Aorta (tissue), 5 donors: ENCODE measurements at places on chromosomes 12 and 14. TPM values are rescaled to one million over a fixed set of nuclear protein-coding genes. Genes with fewer than 3 reads are reported as not detected.

SRP54 gene
- 57.5 TPM for total RNA-seq

NELL2 gene
- 1.1 TPM for total RNA-seq

DNA sequence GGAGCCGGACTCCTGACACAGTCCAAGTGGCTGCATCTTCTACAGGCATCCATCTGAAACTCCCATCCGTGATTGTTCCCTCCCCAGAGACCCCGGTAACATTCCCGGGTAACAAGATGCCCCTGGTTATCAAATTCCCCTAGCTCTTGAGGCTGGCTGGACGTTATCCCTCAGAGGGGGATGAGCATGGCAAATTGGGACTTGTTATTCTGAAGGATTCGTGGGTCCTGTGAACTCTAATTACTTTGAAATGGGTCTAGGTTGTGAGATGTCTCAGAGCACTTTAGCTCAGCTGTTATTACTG is 642 bp upstream of the PAN2 start:
- H3K4me3 ChIP-seq: peak overlapping the region; percentile 55
- no peaks in the 10 kb centered on the region for H3K27me3 ChIP-seq
- H3K4me1 ChIP-seq: no peaks in the 10 kb centered on the region

PPP2R5E gene
- total RNA-seq: 35.5 TPM

- no peak overlapping the region for H3K27ac ChIP-seq
- no peaks in the 10 kb centered on the region for H3K27me3 ChIP-seq
- no peak for DNase-seq
These were observed 51.7 kb downstream of the PLXNC1 start for GRCh38 chr12:94200069-94200468.

DNA sequence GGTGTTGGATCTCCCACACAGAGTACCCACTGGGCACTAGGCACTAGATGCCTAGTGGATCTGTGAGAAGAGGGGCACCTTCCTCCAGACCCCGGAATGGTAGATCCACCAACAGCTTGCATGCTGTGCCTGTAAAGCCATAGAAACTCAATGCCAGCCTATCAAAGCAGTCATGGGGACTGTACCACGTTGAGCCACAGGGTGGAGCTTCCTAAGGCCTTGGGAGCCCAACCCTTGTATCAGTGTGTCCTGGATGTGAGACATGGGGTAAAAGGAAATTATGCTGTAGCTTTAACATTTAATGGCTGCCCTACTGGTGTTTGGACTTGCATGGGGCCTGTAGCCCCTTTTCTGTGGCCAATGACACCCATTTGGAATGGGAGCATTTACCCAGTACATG is 1024.9 kb downstream of the TMEM121 start:
- no peaks in the 10 kb centered on the region for H3K4me1 ChIP-seq
- DNase-seq: no peak
- H3K4me3 ChIP-seq: no peak overlapping the region
- H3K36me3 ChIP-seq: no peaks in the 10 kb centered on the region
- no peak overlapping the region for H3K27ac ChIP-seq

DNA sequence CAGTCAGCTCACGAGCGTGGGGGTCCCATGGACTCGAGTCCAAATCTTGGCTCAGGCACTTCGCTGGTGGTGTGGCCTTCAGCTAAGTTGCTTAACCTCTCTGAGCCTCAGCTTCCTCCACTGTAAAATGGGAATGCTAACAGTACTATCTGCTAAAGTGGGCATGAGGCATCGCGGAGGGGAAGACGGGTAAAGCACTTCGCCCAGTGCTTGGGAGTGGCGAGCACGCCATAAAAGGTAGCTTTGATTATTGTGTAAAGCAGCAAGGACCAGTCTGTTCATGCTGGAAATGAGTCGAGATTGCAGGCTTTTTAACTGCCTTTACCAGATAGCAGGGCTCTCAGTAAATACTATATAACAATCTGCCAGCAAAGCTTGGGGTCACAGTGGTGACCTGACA is 24.5 kb downstream of the HRK start:
- H3K4me1 ChIP-seq: no peaks in the 10 kb centered on the region
- H3K4me3 ChIP-seq: no peak overlapping the region
